ENCODE measurements at places on chromosomes 7 and 10.

GRCh38 chr10:26508016-26508415 lies 69.9 kb downstream of the APBB1IP start:
- no peaks in the 10 kb centered on the region for H3K27me3 ChIP-seq
- DNase-seq, result no peak
- no peak overlapping the region for H3K4me3 ChIP-seq
- no peaks in the 10 kb centered on the region for H3K4me1 ChIP-seq
- H3K36me3 ChIP-seq, result no peaks in the 10 kb centered on the region

GRCh38 chr7:105429746-105430612 lies 41.3 kb upstream of the SRPK2 start:
- DNase-seq, result peak; percentile 76
- H3K27ac ChIP-seq, result no peak overlapping the region
- no peaks in the 10 kb centered on the region for H3K27me3 ChIP-seq
- H3K4me1 ChIP-seq, result no peaks in the 10 kb centered on the region

GRCh38 chr7:1758028-1758858 lies 88.2 kb downstream of the ELFN1 start:
- H3K27ac ChIP-seq, result no peak overlapping the region
- no peak overlapping the region for H3K4me3 ChIP-seq
- H3K27me3 ChIP-seq, result no peaks in the 10 kb centered on the region
- DNase-seq, result no peak

DNA sequence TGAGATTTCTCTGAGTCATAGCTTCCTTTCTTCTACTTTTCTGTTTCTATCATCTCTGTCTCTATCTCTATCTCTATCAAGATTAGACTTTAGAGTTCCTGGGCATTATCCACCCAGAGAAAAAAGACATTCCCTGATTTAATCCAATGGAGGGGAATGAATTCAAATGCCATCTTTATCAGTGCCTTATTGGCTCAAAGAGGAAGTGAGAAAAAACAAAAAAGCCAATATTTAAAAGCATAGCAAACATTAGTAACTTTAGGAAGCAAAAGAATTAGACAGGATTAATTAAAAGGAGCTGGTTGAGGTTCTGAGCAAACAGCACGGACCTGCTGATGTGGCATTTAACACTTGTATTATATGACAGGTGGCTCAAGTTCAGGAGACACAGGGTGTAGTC lies 736.5 kb downstream of the REEP3 start:
- no peak overlapping the region for H3K27ac ChIP-seq
- no peaks in the 10 kb centered on the region for H3K4me1 ChIP-seq
- H3K36me3 ChIP-seq, result no peaks in the 10 kb centered on the region
- H3K4me3 ChIP-seq, result no peak overlapping the region

All from Peyer's patch (tissue), 4 donors.